ENCODE measurements at places on chromosomes 5 and 9.

DNA sequence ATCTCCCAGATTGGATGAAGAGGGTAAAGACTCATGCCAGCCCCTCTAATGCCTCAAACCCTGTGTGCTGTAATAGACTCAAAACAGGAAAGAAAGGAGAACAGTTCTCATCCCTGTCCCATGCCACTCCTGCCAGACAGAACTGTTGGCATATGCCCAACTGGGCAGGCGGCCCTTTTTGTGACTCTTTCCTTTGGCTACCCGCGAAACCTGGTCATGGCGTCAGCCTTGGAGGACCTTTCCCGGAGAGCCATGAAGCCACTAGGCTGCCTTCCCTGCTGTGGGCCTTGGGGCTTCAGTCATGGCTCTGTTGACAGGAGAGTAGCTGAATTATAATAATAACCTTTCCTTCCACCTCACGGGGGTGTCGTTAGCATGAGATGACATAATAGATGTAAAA is 75.9 kb upstream of the SEMA6A start:
- DNase-seq = no peak

GRCh38 chr5:9265441-9266287 is 280.2 kb downstream of the SEMA5A start:
- no peak for DNase-seq

GRCh38 chr9:14466429-14466818 is 152.5 kb upstream of the NFIB start:
- no peak for DNase-seq

DNA sequence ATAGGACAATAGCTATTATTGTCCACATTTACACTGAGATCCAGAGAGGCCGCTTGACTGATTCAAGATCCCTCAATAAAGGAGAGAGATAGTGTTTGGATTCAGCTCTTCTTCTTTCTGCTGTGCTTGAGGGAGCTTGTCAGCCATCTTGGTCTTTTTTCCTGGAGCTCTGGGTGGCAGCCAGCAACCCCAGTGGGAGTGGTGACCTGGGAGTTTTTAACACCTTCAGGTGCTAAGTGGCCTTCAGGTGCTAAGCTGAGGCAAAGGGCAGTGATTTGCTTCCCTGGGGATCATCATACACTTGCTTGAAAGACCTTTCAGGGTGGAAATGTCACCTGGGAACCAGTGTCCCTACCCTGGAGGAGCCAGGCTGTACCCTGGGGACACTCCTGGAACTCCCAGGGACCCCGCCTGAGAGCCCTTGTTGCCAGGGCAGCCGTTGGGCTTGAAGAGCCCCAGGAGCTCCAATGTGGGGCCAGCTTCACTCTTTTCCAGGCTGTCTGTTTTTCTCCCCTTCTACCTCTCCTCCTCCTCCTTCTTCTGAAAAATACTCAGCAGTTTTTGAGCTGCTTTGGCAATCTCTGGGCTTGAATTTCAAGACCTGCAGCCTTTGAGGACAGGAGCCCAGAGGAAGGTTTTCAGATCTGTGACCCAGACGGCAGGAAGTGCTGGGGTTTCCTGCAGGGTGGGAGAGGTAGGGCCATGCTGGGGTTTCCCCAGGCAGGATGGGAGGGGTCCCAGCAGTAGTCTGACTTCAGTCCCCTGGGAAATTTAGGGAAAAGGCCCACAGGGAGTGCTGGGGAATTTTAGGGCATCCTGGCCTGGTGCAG is 59.7 kb downstream of the FGF18 start:
- no peak for DNase-seq

- no peak for DNase-seq
These were observed 6.0 kb downstream of the B4GALT1 start for GRCh38 chr9:33161011-33161588.

DNA sequence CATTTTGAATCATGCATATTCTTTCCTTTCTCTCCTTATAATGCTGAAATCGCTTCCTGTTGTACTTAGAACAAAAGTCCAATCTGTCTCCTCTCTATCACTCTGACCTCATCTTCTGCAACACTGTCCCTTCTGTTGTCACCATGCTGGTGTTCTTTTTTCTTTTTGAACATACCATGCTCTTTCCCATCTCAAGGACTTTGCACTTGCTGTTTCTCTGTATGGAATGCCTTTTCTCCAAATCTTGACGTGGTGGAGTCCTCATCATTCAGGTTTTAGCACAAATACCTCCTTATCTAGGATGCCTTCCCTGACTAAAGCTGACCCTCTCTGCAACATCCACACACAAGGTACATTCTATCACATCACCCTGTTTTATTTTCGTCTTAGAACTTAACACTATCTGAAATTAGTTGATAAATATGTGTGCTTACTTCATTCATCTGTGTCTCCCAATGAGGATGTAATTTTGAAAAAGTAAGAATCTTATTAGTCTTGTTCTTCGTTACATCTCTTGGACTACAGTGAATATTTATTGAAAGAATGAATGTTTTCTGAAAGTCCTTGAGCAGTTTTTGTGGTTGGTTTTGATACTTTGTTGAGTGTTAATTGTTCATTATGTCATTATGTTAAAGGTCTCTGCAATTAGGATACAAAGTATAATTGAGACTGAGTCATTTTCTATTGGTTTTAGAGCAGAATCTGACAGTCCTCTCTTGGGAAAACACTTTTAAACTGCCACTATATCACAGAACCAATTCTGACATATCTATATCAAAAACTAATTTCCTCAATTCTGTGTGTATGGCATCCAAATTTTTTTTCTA is 145.3 kb upstream of the RASA1 start:
- no peak for DNase-seq

GRCh38 chr5:56309262-56309826 is 76.2 kb upstream of the ANKRD55 start:
- DNase-seq = no peak

DNA sequence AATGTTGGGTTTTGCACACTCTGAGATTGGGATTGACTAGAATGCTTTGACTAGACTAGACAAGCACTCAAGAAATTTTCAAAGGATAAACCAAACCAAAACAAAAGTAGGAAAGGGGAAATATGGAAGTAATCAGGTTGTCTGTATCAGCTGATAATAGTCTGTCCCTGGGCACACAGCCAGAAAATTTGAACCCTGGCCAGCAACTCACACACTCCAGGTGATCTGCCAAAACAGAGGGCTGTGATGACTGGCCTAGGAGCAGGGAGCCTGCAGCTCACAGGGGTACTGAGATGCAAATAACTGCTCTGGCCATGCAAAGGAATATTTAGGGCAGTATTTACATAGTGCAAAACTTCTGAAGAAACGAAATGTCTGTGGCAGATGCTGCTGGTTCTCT is 112.3 kb upstream of the SMIM23 start:
- DNase-seq = no peak

DNA sequence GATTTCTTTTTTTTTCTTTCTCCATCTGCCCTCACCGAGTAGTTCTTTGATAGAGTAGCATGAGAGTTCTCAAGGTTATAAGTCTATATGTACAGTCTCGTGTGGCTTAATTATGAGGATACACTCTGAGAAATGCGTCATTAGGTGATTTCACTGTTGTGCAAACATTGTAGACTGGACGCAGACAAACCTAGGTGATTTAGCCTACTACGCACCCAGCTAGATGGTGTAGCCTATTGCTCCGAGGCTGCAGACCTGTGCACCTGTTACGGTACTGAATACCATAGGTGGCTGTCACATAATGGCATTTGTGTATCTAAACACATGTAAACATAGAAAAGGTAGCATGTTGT is 26.9 kb upstream of the CORO2A start:
- no peak for DNase-seq

GRCh38 chr5:95331358-95331757 is 46.5 kb upstream of the MCTP1 start:
- DNase-seq = no peak

- no peak for DNase-seq
These were observed 41.8 kb downstream of the MEF2C start for GRCh38 chr5:88841212-88841611.

GRCh38 chr5:108543486-108543885 is 161.6 kb upstream of the FBXL17 start:
- no peak for DNase-seq

DNA sequence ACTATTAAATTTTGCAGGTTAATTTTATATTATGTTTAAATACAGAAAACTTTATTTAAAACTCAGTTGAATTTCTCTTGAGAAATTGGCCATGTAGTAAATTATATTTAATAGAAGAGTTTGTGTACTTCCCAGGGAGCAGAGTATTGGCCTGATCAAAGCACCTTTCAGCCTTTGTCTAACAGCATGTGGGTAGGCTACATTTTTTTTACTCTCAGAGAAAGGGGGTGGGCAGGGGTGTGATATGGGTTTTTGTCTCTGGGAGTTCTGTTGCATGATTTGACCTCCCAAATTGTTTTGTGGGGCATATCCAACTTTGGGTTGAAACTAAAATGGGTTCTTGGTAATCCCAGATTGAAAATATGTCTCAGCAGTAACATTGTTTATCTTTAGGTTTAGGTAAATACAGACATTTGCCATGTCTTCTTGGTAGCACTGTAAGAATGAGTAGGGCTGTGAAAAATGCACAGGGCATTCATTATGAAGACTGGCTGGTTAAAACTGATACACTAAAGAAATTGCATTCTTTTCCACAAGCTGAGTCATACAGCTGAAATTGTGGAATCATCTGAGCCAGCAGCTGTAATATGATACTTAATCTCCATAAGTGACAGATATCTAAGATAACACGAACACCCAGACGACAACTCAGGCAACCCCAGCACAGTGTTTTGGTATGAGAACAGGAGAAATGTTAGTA is 75.4 kb upstream of the CDKN2B start:
- DNase-seq = no peak

GRCh38 chr9:71814815-71815214 is 46.5 kb upstream of the CEMIP2 start:
- no peak for DNase-seq

GRCh38 chr9:69743930-69744329 is 15.9 kb downstream of the PTAR1 start:
- DNase-seq = no peak

DNA sequence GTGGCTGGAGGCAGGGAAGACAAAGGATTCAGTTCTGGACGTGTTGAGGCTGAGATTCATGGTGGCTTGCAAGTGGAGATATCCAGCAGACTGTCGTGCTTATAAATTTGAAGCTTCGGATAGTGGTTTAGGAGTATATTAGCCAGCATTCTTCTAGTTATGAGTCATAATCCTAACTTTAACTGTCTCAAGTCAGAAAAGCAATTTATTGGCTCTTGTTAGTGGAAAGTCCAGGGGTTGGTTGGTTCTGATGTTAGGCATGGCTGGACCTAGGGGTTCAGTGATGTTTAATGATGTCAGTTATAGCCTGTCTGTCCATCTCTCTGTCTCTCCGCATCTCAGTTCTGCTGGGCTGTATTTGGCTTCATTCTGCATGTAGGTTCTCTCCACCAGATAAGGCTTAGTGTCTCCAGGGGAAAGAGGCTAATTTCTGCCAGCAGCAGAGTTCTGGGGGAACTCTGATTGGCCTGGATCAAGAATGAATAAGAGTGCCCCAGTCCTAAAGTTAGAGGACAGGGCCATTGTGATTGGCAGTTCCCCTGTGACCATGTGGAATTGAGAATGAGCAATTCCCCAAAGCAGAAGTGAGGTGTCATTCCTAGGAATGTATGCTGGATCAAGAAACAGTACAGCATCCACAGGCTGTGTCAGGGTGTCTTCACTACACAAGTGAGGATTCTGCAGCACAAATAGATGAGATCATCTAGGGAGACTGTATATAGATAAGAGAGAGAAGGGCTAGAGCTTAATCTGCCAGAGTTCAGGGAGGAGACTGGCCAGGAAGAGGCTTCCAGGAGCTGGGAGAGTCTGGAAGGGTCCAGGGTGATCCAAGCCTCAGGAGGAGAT is 72.9 kb upstream of the SHB start:
- DNase-seq = no peak

- no peak for DNase-seq
These were observed 129.0 kb downstream of the PAPPA start for GRCh38 chr9:116282597-116282996.

DNA sequence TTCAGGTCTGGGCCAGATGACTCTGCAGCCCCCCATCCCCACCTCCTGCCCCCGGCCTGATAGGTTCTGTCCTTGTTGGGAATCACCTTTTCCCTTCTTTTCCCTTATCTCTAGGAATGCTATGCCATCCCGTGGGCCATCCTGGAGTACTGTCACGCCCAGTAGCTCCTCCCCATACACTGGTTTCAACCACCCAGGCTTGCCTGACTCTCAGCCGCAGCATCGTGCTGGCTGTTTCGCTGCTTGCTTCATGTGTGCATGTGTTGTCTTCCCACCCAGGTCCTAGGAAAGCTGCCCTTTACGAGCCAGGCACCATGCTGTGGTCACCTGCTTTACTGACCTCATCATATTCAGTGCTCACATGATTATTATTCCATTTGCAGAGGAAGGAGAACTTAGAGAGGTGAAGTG is 71.8 kb downstream of the ANGPTL2 start:
- no peak for DNase-seq

DNA sequence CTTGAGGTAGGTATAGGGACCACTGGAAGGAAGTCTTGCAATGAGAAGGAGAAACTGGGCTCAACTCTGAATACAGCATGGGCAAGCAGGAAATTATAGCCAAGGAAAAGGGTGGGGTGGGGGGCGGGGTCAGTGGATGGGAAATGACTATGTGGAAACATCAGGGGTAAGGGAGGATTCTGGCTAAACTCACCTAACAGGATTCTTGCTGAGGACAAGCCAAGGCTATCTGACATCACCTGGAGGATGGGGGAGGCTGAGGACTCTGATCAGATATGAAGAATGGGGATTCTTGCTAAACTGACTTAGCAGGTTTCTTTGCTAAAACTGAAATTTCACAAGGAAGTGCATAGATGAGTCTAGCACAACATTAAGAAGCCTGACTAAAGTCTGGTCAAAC is 40.8 kb downstream of the CTSL start:
- DNase-seq = no peak

DNA sequence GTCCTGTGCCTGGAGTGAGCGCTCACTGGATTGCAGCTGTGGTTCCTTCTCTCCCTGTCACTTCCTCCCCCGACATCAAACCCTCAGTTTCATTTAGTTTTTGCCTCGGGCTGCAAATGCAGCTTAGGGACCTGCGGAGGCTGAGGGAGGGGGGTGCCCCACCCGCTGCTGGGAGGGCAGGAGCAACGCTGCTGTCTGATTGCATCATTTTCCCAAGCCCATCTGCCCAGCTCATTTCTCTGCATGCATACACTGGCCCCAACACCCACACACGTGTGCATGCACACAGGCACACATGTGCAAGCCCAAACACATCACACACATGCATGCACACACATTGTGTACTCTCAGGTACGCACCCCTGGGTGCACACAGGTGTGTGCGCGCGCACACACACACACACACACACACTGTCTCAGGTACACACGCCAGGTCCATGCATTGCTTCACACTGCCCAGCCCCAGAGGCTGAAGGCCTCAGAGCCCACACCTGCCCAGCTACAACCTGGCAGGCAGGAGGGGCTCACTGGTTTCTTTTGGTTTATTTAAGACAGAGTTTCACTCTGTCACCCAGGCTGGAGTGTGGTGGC is 3.4 kb downstream of the ASS1 start:
- DNase-seq = no peak

GRCh38 chr5:42235241-42235640 is 188.0 kb upstream of the GHR start:
- no peak for DNase-seq

All from hematopoietic multipotent progenitor cell treated with erythropoietin and hydrocortisone succinate and interleukin-3 and kit ligand, for 17 days (in vitro differentiated cells).